M059J (cell line): ENCODE measurements at places on chromosomes 11 and 22. TPM values are rescaled to one million over a fixed set of nuclear protein-coding genes. Genes with fewer than 3 reads are reported as not detected.

Gene KCNQ1
- not detected in 2 replicates for total RNA-seq

Gene GGTLC3
- not detected in 2 replicates for total RNA-seq

DNA sequence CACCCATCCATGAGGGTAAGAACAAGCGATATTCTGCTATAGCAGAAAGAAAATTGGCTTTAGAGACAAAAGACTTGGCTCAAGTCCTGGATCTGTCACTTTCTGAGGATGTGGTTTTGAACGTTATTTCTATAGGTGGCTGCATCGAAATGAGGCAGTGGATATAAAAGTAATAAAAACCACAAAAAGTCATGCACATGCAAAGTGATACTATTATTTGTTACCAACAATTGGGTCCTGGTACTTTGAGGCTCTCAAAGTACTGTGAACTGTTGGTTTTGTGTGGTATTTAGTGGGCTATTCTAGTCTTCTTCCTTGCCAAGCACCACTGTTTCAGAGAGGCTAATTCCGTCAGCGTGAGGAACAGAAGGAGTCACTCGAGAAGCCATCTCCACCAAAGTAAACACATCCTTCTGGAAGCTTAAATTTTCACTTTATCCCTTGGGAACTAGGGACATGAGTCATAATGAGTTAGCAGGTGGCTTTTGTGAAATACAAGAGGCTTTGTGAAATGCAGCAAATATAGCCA lies 13.1 kb downstream of the UBASH3B start:
- peak; percentile 92 for DNase-seq

GRCh38 chr22:48547971-48548370 lies 1279.7 kb downstream of the BRD1 start:
- DNase-seq = no peak

GRCh38 chr11:128467041-128467440 lies 120.3 kb downstream of the ETS1 start:
- DNase-seq = no peak

Gene HEPN1
- total RNA-seq = not detected in 2 replicates

Gene SSTR3
- total RNA-seq = not detected in 2 replicates
